HuH-7 (cell line): ENCODE measurements at places on chromosomes 6 and 20.

GRCh38 chr6:81985191-81985590, 232.7 kb upstream of the TENT5A start:
- no peak for DNase-seq

DNA sequence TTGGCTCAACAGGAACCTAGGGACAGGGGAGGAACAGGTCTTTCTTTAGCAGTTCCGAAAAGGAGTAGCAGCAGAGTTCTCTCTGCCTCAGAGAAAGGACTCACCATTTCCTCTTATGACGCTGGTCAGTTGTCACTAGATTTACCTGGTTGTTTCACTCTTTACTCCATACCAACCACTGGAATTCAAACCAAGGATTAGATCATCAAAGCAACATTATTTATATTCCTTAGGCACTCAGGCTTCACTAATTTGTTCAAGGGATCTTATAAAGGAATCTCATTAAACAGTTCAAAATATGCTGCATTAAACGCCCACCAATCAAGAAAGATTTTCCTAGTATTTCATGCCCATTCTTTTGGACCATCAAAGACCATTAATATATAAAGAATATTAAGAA, 1129.5 kb upstream of the MAP3K7 start:
- no peak for DNase-seq

GRCh38 chr6:33018904-33019303, 9.5 kb upstream of the HLA-DOA start:
- DNase-seq = no peak

DNA sequence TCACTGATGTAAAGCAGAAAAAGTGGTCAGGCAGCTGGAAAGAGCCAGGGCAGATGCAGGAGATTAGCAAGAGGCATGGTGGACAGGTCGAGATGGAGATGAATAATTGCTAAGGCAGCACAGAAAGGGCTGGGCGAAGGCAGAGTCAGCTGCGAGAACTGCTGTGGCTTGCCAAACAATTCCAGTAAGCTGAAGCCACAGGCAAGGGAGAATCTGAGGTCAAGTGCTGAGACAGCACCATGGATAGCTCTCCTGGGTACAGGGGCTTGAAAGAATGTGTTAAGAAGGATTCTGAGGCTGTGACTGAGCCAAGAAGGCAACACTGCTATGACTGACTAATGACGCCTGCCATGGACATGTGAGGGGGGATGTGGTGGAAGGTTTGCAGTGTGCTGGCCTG, 220.8 kb upstream of the FOXA2 start:
- DNase-seq = peak; percentile 21

DNA sequence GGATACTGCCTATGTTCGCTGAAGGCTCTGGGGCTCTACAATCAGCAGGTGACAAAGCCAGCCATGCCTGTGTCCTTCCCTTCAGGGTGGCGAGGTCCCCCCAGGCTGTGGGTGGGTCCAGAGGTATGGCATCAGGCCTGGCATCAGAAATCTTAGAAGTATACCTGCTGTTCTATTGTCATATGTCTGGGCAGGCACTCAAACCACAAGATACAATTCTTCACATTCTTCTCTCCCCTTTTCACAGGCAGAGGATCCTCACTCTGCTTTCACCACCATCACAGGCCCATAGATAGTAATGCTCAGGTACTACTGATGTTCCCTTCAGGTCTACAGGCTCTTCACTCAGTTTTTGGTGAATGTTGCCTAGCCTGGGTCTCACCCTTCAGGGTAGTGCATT, 1180.0 kb upstream of the CITED2 start:
- no peak for DNase-seq

DNA sequence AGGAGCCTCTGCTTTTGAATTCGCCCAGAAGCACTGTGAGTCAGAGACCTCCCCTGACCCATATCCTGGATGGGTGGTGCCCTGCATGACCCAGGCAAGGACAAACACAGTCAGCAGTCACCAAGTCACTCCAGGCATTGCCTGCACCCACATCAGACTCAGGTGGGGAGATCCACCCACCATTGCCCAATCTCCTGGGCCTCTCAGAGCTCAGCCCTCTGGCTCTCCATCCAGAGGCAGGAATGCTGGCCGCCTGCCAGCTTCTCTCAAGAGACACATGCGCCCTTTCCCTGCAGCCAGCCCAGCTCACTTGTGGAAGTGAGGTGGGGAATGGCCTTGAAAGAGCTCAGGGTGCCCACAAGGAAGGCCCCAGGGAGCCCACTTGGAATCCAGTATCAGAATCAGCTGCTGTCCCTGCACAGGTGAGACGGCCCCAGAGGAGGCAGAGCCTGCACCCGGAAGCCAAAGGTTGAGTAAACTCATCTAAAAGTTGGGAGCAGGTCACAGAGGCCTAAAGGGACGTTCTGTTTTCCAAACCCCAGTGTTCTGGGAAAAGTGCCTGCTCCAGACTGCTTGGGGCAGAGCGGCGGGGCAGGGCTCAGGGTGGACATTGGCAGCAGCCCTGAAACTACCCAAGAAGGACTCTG, 129.8 kb downstream of the PREX1 start:
- peak; percentile 52 for DNase-seq

- DNase-seq = no peak
Observed at GRCh38 chr6:30533460-30534294, 22.6 kb downstream of the GNL1 start.
